ENCODE measurements at places on chromosomes 3 and 15.

DNA sequence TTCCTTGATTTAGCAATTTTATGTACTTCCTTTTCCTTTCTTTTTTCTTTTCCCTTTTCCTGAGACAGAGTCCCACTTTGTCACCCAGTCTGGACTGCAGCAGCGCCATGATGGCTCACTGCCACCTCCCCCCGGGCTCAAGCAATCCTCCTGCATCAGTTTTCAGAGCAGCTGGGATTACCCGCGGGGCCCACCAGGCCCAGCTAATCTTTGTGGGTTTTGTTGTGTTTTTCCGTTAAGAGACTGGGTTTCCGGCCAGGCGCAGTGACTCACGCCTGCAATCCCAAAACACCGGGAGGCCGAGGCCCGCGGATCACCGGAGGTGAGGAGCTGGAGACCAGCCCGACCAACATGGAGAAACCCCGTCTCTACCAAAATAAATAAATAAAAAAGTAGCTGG lies 17.7 kb downstream of the GOLGA8S start:
- no peak for DNase-seq

DNA sequence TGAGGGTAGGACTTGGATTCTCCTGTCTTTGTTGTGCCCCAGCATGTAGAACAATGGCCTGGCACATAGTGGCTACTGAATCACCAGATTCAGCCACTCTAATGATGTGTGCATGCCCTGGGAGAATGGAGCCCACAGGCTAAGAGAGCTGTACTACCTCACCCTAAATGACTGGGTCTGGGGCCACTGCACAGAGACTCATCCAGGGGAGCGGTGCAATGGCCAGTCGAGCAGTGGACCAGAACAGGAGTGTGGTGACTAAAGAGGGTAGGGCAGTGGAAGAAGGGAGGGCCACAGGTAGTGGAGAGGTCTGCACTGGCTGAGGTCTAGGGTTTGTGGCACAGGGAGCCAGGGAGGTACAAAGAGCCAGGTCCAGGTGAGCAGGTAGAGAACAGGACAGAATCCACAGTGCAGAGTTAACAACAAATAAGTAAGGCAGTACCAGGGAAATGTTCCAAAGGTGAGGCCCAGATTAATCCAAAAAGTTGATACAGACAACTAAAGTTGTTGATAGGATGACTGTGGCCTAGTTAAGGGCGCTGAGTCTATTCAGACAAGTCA lies 142.7 kb upstream of the ATP11B start:
- no peak for DNase-seq

DNA sequence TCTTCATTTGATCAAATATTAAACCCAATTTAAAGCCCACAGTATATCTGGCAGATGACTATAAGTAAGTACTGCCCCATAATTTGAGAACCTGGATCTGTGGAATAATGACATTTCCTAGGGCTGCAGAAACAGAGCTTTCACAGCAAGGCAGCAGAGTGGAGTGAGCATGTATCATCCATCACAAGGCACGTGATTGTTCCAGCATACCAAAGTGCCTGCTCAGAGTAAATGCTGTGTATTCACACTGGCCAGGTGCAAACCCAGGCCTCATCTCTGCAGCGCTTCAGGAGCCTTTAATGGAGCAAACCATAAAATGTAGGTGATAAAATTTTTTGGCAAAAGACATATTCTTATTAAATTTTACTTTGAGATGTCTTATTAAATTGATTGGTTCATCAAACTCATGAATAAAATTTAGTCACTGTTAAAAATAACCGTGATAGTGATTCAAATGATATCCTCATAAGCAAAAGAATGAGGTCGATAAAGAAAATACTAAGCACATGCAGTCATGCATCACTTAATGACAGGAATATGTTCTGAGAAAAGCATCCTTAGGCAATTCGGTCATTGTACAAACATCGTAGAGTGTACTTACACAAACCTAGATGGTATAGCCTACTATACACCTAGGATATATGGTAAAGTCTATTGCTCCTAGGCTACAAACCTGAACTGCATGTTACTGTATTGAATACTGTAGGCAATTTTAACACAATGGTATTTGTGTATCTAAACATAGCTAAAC lies 99.3 kb upstream of the SLC24A5 start:
- no peak for DNase-seq

DNA sequence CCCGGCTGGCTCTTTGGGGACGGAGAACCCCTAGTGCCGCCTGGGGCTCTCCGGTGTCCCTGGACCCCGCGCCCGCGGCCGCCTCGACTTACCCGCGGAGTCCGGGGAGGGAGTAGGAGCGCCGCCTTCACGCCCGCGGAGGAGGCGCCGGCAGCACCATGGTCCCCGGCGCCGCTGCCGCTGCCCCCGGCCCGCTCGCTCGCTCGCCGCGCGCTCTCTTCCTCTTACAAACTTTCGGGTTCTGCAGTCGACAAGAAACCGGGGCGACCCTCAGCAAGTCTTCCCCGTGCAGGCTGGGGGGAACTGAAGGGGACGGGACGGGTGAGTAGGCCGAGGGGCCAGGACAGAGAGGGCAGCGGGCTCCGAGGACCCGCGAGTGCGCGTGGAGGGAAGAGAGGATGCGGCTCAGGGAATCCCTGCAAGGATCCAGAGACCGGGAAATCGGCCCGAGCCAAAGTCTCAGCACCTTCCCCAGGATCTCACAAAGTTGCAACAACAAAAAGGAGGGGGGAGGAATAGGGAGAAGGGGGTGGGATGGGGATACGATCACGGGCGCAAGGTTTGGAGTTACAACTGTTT lies 2.0 kb downstream of the FOXP1 start:
- peak; percentile 89 for DNase-seq

DNA sequence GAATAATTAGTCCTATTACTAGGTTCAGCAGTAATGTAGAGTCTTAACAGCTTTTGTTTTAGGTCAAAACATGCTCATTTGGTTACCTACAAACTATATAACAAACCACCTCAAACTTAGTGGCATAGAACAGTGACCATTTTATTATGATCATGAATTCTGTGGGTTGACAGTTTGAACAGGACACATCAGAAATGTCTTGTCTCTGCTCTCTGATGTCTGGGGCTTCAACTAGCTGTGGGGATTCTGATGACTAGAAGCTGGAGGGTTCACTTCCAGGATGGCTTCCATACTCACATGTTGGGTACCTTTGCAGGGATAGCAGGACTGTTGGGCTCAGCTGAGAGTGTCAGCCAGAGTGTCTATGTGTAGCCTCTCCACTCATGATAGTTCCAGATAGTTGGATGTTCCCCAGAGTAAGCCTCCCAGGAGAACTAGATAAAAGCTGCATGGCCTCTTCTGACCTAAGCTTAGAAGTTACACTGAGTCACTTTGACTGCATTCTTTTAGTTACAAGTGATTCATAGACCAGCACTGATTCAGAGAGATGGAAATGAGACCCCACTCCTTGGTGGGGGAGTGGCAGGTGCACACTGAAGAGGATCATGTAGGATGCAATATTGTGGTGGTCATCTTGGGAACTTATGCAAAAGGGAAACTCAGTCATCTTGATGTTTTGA lies 32.6 kb downstream of the PLCL2 start:
- DNase-seq, result no peak

GRCh38 chr15:78193731-78194567 lies 40.4 kb downstream of the ACSBG1 start:
- no peak for DNase-seq

DNA sequence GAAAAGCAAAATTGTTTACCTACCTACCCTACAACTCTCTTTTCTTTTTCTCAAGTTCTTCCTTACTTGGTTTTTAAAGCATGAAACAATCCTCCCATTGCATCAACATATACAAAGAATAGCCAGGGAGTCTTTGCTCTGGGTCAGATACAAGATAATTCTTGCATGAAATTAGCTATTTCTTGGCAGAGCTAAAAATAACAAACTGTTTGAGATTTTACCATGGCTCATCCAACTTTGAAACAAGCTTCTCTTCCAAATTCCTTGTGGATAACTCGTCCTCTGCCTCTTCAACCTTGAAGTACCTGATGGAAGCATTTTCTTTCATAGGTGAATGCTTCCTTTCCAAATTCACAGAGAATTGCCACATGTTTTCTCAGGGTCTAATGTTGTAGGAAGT lies 9.2 kb upstream of the CBLB start:
- DNase-seq, result no peak

- no peak for DNase-seq
Observed at GRCh38 chr15:91751611-91752010, 101.9 kb upstream of the SLCO3A1 start.

DNA sequence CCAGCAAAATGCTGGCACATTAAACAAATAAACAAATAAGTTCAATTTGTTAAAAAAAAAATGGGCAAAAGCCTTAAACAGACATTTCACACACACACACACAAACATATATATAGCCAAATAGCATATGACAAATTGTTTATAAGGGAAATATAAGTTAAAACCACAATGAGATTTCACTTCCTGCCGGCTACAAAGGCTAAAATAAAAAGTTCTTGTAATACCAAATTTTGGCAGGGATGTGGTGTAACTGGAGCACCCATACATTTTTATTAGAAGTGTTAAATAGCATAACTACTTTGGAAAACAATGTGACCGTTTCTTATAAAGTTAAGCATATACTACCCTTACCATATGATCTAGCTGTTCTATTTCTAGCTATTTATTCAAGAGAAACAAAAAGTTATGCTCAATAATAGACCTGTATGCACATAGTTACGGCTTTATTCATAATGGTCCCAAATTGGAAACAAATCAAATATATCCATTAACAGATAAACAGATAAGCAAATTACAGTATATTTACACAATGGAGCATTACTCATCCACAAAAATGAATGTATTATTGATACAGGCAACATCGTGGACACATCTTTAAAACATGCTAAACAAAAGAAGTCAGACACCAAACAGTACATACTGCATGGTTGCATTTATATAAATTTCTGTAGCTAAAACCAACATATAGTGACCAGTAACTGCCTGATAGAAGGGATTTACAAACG lies 93.9 kb downstream of the EOMES start:
- no peak for DNase-seq

GRCh38 chr3:128462931-128463330 lies 3.8 kb downstream of the DNAJB8 start:
- no peak for DNase-seq

DNA sequence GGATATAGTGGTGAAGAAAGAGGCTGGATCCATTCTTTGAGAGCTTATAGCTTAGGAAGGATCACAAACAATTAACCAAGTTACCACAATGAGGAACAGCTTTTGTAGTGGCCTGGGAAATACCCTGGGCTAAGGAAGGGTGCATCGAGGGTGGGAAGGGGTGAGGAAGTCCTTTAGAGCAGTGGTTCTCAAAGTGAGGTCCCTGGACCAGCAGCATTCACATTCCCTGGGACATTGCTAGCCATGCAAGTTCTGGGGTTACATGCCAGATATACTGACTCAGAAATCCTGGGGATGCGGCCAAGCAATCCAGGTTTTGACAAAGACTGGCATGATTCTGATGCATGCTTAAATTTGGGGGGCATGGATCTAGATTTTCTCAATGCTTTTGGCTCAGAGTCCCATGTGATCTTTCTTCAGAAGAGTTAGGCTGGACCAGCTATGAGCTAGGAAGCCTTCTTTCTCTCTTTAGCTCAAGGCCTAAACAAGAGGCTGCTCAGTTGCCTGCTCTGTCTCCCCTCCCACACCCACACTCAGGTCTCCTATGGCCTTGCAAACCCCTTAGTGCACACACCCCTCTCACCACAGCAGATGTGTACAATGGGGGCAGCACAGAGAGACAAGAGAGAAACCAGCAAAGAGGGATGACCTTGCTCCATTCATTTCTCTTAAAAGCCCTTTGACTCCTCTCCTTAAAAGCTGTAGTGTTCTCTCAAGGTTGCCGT lies 1.8 kb upstream of the CCR1 start:
- no peak for DNase-seq

- DNase-seq, result no peak
Observed at GRCh38 chr3:23495507-23495906, 292.4 kb downstream of the UBE2E2 start.

- peak; percentile 19 for DNase-seq
Observed at GRCh38 chr15:57866149-57866736, 159.7 kb downstream of the POLR2M start.

DNA sequence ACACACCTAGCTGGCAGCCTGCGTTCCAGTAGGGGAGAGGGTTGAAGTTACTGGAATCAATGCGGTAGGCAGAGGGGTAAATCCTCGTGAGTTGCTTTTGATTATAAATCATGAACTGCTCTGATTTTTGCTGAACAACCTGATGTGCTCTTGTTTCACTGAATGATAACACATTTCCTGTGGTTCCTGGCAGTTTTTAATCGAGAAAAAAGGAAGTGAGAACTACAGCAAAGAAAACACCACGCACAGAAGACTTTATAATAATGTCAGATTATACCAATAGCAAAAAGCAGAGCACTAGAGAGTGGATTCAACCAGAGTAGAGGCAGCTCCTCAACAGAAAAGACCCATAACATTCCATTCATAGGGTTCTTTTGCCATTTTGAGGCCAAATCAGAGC lies 200.8 kb upstream of the STRIT1 start:
- DNase-seq, result no peak

DNA sequence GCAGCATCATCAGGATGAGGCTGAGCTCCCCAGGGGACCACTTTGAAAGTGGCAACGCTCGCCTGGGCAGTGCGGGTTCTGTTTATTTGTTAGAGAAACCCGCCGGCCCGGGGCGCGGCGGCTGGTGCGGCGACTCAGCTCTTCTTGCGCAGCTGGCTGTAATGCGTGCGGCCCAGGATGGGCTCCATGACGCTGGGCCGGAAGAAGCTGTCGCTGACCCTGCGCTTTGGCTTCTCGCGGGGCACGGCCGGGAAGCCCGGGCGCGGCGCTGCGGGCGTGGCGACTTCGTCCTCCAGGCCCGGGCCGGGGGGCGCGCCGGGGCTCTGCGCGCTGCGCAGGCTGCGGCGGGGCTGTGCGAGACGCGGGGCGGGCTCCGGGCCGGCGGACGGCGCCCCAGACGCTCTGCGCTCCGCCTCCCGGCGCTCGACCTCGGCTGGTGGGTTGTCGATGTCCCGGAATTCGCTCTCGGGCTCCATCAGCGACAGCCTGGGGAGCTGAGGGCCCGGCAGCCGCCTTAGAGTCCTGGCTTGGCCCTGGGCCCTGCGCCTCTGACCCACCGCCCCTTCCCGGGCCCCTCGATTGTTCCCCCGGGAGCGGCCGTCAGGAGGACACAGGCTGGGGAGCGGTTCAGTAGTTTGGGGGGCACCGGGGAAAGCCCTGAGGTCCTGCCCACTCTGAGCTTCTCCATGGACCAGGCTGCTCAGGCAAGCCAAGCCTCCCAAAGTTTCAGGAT lies 10.3 kb upstream of the KIF7 start:
- DNase-seq, result peak; percentile 72

- no peak for DNase-seq
Observed at GRCh38 chr3:16509721-16510619, 3.5 kb downstream of the RFTN1 start.

All from right kidney (tissue), 9 donors.